ENCODE measurements at places on chromosomes 4 and X. TPM values are rescaled to one million over a fixed set of nuclear protein-coding genes. Genes with fewer than 3 reads are reported as not detected.

Gene IL2
- not detected for total RNA-seq

Gene PGAM4
- not detected for total RNA-seq

Gene SOWAHB
- 1.3 TPM for total RNA-seq

Gene HEPH
- 55.7 TPM for total RNA-seq

Gene SPANXB1
- total RNA-seq = not detected

Gene TEX13D
- total RNA-seq = not detected

Gene TMEM150C
- 24.6 TPM for total RNA-seq

Gene LRP2BP
- 9.7 TPM for total RNA-seq

Gene EDA2R
- total RNA-seq = 2.6 TPM

Gene GRID2
- 19.8 TPM for total RNA-seq

Gene ATP8A1
- 105 TPM for total RNA-seq

Gene NWD2
- total RNA-seq = 9.1 TPM

Gene RAB41
- total RNA-seq = not detected

Gene TCEANC
- 10.4 TPM for total RNA-seq

Gene SPANXN3
- total RNA-seq = not detected

Gene FAM47E
- 6.7 TPM for total RNA-seq

Gene GAGE2A
- total RNA-seq = not detected

Gene DAPP1
- 3.1 TPM for total RNA-seq

Gene GLA
- total RNA-seq = 18.7 TPM
